ENCODE measurements at places on chromosomes 5 and 9.

- DNase-seq, result no peak
Observed at GRCh38 chr9:128696923-128697707, 5.2 kb upstream of the PKN3 start.

DNA sequence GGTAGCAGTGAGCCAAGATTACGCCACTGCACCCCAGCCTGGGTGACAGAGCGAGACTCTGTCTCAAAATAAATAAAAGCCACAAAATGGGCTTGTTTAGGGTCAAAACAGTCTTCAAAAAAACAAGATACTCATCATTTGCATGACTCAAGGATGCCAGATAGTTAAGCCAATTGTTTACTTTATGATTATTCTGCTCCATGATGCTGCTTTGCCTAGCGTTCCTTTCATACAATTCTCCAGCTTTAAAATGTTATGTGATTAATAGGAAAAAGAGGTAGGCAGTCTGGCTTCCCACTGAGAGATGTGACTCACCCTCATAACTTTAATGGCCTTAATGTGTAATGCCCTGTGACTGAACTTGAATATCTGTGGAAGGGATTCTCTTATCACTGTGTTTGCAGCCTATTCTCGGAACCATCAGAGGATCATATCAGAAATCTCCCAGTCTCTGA, 364.6 kb upstream of the TRPC7 start:
- no peak for DNase-seq

DNA sequence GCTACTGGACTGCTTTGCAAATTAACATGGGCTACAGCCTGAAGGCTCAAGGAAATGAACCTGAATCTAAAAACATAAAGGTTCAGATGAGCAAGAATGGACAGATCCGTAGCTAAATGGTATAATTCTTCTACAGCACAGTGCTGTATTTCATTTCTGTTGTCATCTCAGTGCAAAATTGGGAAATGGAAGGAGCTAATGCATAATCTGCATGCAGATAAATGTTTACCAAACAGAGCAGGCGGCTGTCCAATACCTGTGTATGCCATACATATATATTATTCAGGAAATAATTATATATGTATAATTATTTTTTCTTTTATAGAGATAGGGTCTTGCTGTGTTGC, 4.3 kb upstream of the HSPA9 start:
- no peak for DNase-seq

GRCh38 chr9:88322906-88323566, 65.2 kb upstream of the SPIN1 start:
- peak; percentile 76 for DNase-seq

DNA sequence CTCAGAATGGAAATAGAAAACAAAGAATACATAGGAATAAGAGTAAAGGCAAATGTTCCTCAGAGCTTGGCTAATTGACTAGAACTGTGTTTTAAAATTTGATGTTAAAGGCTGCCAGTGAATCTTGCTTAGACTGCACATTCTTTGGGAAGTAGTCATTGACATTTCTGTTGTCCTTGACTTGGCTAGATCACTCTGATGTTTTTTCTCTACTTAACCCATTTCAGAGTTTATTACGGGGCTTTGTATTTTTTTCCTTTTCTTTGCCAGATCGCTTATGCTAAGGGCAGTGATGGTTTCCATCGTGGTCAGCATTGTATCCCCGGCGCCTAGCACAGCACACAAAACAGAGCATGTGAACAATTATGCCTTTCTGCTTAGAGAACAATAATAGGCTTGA, 1126.7 kb upstream of the CDH9 start:
- DNase-seq, result no peak

- no peak for DNase-seq
Observed at GRCh38 chr5:163789870-163790269, 284.5 kb downstream of the MAT2B start.

DNA sequence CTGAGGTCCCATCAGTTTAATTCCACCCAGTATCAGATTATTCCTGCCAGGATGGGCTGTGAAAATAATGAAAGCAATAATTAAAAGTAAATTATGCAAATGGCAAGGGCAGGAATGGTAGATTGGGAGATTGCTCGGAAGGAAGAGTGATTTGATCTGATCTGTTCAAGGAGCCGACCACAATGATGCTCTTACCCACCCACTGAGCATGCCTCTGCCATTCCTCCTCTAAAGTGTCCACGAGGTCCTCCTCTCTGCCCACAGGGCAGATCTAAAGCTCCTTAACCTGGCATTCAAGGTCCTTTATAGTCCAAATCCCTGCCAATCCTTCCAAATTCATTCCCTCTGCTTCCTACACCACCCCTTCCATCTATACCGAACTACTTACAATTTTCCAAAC, 147.8 kb downstream of the TTLL11 start:
- DNase-seq, result no peak

- no peak for DNase-seq
Observed at GRCh38 chr5:58501778-58502417, 10.7 kb downstream of the GAPT start.

DNA sequence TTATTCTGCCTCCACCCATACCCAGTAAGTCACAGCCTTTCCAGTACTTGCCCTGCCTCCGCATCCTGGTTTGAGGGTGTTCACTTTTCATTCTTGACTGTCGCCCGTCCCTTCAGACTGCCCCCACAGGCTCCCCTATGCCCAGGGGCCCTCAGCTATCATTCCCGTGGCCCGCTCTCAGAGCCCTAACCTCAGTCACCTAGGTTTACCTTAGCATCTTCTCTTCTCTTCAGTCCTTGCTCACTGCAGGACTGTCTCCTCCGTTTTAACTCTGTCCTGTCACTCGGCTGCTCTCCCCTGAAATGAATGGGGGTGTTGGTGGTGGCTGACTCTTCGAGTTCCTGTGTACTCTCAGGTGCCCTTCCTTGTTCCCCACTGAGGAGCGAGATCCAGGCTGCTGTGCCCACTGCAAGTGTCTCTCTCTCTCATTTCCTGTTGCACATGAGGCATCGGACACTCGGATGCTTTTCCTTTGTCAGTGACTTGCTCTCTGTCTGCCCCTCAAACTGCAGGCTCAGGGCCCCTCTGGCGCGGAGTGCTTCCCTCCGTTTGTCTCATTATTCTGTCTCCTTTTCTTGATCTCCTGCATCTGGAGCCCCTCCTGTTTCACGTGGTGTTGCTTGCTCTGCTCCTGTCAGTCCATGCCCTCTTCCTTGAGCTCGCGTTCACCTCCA, 89.8 kb downstream of the CACNA1B start:
- DNase-seq, result no peak

DNA sequence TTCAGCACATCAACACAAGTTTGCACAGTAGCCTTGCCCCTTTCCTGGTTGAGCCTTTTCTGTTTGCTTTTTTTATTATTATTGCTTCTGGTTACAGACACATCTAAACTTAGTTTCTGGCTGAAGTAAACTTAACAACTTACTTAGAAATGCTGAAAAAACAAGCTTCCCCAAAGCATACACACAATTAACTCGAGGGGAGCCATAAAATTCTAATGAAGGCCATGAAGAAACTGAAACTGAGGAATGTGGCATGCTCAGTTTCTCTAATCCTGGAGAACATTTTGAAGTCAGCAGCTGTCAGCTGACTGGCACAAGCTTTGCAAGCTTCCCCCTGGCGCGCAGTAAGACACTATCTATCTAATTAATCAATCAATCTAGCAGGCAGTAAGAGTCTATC, 3.7 kb downstream of the MYO10 start:
- DNase-seq, result no peak

- DNase-seq, result no peak
Observed at GRCh38 chr9:37918665-37919170, 14.8 kb upstream of the SLC25A51 start.

- no peak for DNase-seq
Observed at GRCh38 chr9:133360400-133361393, 4.3 kb downstream of the SURF2 start.

- DNase-seq, result no peak
Observed at GRCh38 chr9:38000332-38000731, 68.7 kb downstream of the SHB start.

- no peak for DNase-seq
Observed at GRCh38 chr9:121434969-121435368, 64.7 kb downstream of the GGTA1 start.

DNA sequence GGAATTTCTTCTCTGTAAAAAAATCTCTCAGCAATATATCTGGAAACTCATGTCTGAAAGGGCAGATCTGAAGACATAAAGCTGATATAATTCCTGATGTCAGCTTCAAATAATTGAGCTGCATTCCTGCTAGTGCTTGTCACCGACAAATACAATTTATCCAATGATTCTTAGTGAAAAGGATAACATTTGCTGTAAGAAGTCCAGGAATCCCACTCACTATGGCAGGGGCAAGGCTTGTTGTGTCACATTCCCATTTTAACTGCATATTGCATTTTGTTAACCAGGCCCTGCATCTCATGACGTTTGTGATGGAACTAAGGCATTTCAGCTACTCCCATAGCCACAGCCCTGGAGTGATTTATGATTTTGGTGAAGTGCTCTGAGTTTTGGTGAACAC, 160.1 kb upstream of the DAB2 start:
- no peak for DNase-seq

- no peak for DNase-seq
Observed at GRCh38 chr9:98846879-98847278, 39.4 kb downstream of the GALNT12 start.

GRCh38 chr5:90645024-90645610, 86.5 kb downstream of the ADGRV1 start:
- DNase-seq, result no peak

DNA sequence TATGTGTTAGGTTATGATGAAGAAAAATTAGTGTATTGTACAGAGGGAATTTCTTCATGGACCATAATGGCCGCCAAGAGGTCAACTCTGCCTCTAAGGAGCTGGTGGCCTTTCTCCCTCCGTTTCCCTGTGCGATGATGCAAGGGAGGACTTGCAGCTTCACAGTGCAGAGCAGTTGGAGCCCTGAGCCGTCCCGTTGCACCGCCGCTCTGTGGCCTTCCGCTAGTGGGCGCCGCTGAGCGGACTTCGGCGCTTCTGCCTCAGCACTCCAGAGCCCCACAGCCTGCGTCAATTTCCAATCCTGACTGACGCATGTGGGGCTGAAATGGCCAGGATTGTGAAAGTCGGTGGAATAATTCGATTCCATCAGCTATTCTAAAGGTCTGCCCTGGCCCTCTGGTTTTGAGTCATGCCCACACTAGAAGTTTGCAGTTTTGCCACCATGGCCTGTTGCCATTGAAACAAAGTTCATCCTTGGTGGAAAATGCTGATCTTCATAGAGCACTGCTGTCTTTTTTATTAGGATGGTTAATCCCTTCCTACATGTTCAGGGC, 22.7 kb upstream of the LECT2 start:
- DNase-seq, result peak; percentile 47

DNA sequence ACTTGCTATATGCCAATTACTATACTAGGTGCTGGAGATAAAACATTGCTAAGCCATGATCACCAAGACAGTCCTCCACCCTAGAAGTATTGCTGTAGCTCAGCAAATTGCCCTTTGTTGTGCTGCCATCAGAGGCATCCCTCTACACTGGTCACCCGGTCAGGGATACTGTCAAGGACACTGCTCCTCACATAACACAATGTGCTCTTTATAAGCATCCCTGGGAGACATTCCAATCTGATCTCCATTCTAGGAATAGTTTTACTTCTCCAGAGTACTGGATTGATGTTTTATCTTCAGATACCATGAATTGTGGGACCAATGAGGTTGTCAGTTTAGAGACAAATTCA, 10.4 kb upstream of the DNAJA1 start:
- DNase-seq, result no peak

Measured in CD4-positive, alpha-beta T cell treated with Interleukin-17A for 1 hour (primary cell).